ENCODE measurements at places on chromosomes 4 and X. TPM values are rescaled to one million over a fixed set of nuclear protein-coding genes. Genes with fewer than 3 reads are reported as not detected.
A peak's percentile ranks its signal among the peaks of the same experiment; 100 is the strongest.

The NOX1 gene
- not detected for total RNA-seq

The ARHGAP36 gene
- not detected for total RNA-seq

The CRMP1 gene
- total RNA-seq, result 1.3 TPM

The TEX13B gene
- total RNA-seq, result not detected

The SPANXA1 gene
- not detected for total RNA-seq

The TLR7 gene
- 0.78 TPM for total RNA-seq

The EVC2 gene
- total RNA-seq, result 13.2 TPM

- DNase-seq, result no peak
- no peak overlapping the region for H3K27ac ChIP-seq
- no peak overlapping the region for H3K4me3 ChIP-seq
- no peaks in the 10 kb centered on the region for H3K36me3 ChIP-seq
- H3K4me1 ChIP-seq, result no peaks in the 10 kb centered on the region
Measured at GRCh38 chrX:51955200-51955599, 61.8 kb downstream of the MAGED1 start.

DNA sequence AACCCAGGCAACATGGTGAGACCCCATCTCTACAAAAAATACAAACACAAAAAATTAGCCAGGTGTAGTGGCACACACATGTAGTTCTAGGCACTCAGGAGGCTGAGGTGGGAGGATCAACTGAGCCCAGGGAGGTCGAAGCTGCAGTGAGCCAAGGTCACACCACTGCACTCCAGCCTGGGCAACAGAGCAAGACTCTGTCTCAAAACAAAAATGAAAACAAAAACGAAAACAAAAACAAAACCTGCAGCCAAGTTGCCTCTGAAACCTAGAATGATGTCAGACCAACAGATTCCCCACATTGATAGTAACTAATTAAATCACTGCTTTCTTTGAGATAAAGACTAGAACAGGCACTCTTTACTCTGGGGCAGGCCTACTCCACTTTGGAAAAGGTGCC, 104.5 kb downstream of the AMELX start:
- H3K36me3 ChIP-seq, result no peaks in the 10 kb centered on the region
- DNase-seq, result no peak
- no peaks in the 10 kb centered on the region for H3K27me3 ChIP-seq
- H3K4me3 ChIP-seq, result no peak overlapping the region

- no peak for DNase-seq
- no peaks in the 10 kb centered on the region for H3K36me3 ChIP-seq
- no peak overlapping the region for H3K27ac ChIP-seq
- no peaks in the 10 kb centered on the region for H3K4me1 ChIP-seq
- H3K4me3 ChIP-seq, result no peak overlapping the region
Measured at GRCh38 chrX:17355976-17356375, 19.0 kb upstream of the NHS start.

- no peaks in the 10 kb centered on the region for H3K27me3 ChIP-seq
- H3K4me3 ChIP-seq, result no peak overlapping the region
- DNase-seq, result no peak
- H3K27ac ChIP-seq, result no peak overlapping the region
Measured at GRCh38 chr4:102387552-102388150, 42.4 kb upstream of the SLC39A8 start.

- DNase-seq, result no peak
- no peaks in the 10 kb centered on the region for H3K36me3 ChIP-seq
- H3K4me3 ChIP-seq, result no peak overlapping the region
- no peaks in the 10 kb centered on the region for H3K27me3 ChIP-seq
Measured at GRCh38 chrX:135396566-135396965, 25.2 kb upstream of the SMIM10L2A start.

DNA sequence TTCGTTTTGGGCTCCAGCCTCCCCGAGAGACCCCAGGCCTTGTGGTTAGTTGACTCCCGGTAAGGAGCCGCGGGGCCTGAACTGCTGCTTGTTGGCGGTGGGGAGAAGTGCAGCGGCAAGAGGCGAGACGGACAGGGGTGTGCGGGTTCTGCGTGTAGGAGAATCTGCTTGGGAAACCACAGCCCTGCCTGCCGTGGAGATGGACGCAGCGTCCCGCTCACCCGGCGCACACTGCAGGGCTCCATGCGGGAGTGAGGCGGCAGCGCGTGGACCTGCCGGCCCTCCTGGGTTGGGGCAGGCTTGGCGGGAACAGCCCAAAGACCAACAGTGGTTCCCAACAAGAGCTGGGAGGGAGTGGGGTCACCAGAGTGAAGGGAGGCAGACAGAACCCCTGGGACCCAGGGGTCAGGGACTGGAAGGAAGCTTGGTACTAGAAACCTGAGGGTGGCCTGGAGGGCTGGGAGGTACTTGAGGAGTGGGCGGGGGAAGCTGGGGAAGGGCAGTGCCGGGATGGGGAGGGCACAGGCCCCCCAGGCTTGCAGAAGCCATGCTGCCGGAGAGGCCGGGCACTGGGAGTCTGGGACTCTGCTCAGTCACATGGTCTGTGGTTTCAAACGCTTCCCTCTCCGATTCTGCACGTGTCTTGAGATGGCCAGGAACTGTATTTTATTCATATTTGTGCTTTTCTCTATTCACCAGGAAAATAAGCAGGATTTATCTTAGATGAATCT, 70.8 kb downstream of the RGS12 start:
- DNase-seq, result no peak
- H3K4me1 ChIP-seq, result no peaks in the 10 kb centered on the region
- no peaks in the 10 kb centered on the region for H3K36me3 ChIP-seq
- no peak overlapping the region for H3K4me3 ChIP-seq

- no peak overlapping the region for H3K4me3 ChIP-seq
- no peaks in the 10 kb centered on the region for H3K27me3 ChIP-seq
- no peak overlapping the region for H3K27ac ChIP-seq
- H3K4me1 ChIP-seq, result no peaks in the 10 kb centered on the region
Measured at GRCh38 chrX:50726296-50726695, 87.7 kb downstream of the SHROOM4 start.

DNA sequence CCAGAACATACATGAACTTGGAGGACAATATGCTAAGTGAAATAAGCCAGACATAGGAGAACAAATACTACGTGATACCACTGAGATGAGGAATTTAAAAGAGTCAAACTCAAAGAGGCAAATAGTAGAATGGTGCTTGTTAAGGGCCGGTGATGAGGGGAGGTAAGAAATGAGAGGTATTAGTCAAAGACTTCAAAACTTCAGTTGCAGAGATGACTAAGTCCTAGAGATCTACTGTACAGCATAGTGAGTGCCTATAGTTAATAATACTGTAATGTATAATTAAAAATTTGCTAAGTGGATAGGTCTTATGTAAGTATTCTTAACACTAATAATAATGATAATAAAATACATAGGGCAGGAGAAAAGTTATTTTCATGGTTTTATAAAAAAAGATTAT, 126.9 kb upstream of the VEGFC start:
- no peaks in the 10 kb centered on the region for H3K4me1 ChIP-seq
- H3K27ac ChIP-seq, result no peak overlapping the region
- H3K27me3 ChIP-seq, result no peaks in the 10 kb centered on the region
- no peak overlapping the region for H3K4me3 ChIP-seq
- H3K36me3 ChIP-seq, result no peaks in the 10 kb centered on the region
- DNase-seq, result no peak

- H3K4me3 ChIP-seq, result no peak overlapping the region
- H3K4me1 ChIP-seq, result no peaks in the 10 kb centered on the region
- DNase-seq, result peak; percentile 18
- no peaks in the 10 kb centered on the region for H3K36me3 ChIP-seq
- H3K27me3 ChIP-seq, result no peaks in the 10 kb centered on the region
Measured at GRCh38 chr4:149914119-149915115, 98.8 kb upstream of the IQCM start.

DNA sequence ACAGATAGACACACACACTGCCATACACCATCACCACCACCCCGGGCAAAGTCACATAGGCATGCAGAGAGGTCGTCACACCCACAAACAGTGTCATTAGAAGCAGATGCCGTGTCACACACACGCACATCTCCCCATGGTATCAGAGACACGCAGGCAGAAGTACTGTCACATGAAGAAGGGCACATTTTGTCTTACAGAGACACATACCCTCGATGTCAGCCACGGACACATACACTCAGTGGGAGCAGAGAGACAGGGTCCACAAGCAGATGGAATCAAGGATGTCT, 3.3 kb downstream of the NALF2 start:
- no peak for DNase-seq
- H3K27me3 ChIP-seq, result no peaks in the 10 kb centered on the region
- H3K36me3 ChIP-seq, result no peaks in the 10 kb centered on the region
- H3K4me1 ChIP-seq, result peaks cover 14% of the 10 kb centered on the region
- H3K4me3 ChIP-seq, result no peak overlapping the region

DNA sequence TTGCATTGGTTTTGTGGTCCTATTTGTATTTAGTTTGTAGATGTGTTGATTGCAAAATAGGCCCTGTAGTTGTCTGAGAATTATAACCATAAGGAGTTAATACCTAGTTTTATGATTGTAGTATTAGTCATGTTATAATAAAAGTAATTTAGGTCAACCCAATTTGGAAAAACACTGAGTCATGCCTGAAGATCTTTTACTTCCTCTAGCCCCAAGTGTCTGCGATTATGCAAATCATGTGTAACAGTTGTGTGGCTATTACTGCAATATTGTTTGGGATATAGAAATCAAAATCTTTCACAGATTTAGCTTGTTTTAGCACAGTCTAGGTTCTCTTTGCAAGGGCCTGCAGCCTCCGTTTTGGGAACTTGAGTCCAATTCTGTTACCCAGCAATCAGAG, 12.6 kb downstream of the SRD5A3 start:
- no peaks in the 10 kb centered on the region for H3K36me3 ChIP-seq
- H3K4me1 ChIP-seq, result peaks cover 5% of the 10 kb centered on the region
- H3K4me3 ChIP-seq, result no peak overlapping the region
- no peaks in the 10 kb centered on the region for H3K27me3 ChIP-seq

- no peaks in the 10 kb centered on the region for H3K27me3 ChIP-seq
- DNase-seq, result peak; percentile 24
- H3K36me3 ChIP-seq, result no peaks in the 10 kb centered on the region
- H3K27ac ChIP-seq, result no peak overlapping the region
- H3K4me1 ChIP-seq, result no peaks in the 10 kb centered on the region
Measured at GRCh38 chrX:66074920-66075879, 35.3 kb upstream of the VSIG4 start.

- no peak overlapping the region for H3K4me3 ChIP-seq
- DNase-seq, result no peak
- H3K27ac ChIP-seq, result no peak overlapping the region
- no peaks in the 10 kb centered on the region for H3K4me1 ChIP-seq
- no peaks in the 10 kb centered on the region for H3K36me3 ChIP-seq
Measured at GRCh38 chr4:114087596-114088230, 108.3 kb upstream of the ARSJ start.

Measured in body of pancreas (tissue), 4 donors.